Stimulated activated CD8-positive, alpha-beta memory T cell treated with anti-CD3 and anti-CD28 coated beads, Interleukin-15, amount 100 ng/mL, for 4 hours (primary cell): ENCODE measurements at places on chromosomes 4 and X.

DNA sequence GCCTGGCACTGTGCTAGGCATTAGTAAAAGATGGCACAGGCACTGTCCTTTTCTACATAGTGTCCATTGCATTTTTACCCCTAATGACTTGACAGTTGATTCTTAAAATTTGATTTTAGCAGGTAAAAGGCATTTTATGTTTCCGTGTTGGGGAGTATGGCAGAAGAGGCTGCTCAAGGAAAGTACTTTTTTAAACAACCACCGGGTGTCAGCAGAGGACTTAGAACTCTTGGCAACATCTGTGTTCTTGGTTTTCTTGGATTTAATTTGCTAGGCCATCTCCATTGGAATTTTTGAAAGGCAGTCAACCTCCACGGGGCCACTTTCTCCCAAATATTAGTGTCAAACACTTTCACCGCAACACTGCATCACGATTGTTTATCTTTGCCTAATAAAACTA, 102.9 kb downstream of the TSPAN7 start:
- DNase-seq = no peak

- DNase-seq = no peak
Observed at GRCh38 chr4:18213576-18214198, 192.1 kb upstream of the LCORL start.

GRCh38 chr4:87241336-87241735, 20.9 kb upstream of the KLHL8 start:
- DNase-seq = no peak

DNA sequence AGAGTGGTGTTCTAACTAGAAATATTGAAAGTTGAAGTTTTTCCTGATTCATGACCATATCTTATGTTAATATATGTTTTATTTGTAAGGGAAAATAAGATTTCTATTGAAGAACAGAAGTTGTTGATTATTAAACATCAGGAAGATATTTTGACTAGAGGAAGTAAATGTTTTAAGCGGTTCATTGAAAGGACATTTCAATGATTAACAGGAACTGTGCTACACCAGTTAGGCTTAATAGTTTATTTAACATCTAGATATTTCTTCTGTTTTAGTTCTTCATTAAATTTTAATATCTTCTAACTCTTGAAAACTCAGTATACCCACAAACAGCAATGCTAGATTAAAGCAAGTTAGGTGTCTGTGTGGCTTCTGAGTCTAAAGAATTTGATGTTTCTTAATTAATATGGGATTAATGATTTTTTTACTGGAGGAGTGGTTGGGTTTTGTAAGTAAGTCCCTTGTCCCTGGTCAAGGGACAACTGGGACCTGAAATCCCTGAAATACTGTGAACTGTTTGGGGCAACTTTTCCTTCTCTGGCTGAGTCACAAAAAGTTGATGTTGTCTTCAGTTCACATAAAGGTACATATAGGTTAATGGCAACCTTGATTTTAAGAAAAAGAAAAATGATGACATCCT, 42.9 kb upstream of the CYP4V2 start:
- no peak for DNase-seq
